ENCODE measurements at places on chromosomes 11 and 22. TPM values are rescaled to one million over a fixed set of nuclear protein-coding genes. Genes with fewer than 3 reads are reported as not detected.

- H3K27me3 ChIP-seq = no peaks in the 10 kb centered on the region
- no peak for DNase-seq
- no peak overlapping the region for H3K27ac ChIP-seq
- no peaks in the 10 kb centered on the region for H3K36me3 ChIP-seq
These were observed 150.0 kb downstream of the SHANK2 start for GRCh38 chr11:71102251-71102995.

DNA sequence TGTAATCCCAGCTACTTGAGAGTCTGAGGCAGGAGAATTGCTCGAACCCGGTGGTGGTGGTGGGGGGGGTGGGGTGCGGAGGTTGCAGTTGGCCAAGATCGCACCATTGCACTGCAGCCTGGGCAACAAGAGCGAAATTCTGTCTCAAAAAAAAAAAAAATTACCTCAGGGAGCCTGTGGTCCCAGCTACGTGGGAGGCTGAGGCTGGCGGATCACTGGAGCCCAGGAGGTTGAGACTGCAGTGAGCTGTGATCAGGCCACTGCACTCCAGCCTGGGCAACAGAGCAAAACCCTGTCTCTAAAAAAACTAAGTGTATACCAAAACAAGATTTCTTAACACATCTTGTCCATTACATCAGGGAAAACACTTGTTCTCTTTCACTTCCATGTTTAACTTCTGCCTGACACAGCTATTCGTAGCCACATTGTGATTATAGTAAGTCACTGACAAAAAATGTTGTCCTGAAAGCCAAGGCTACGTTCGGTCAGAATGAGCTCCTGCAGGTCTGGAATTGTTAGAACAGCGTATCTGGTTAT is 1.4 kb downstream of the TMEM80 start:
- H3K27me3 ChIP-seq = no peaks in the 10 kb centered on the region
- H3K27ac ChIP-seq = peak overlapping the region; percentile 43
- H3K4me1 ChIP-seq = peaks cover 17% of the 10 kb centered on the region
- peak; percentile 83 for DNase-seq
- no peak overlapping the region for H3K4me3 ChIP-seq

OSBP2 gene
- total RNA-seq = 0.51 TPM

GRCh38 chr11:110857892-110858546 is 145.8 kb upstream of the ARHGAP20 start:
- H3K4me3 ChIP-seq = no peak overlapping the region
- no peaks in the 10 kb centered on the region for H3K27me3 ChIP-seq
- peaks cover 13% of the 10 kb centered on the region for H3K4me1 ChIP-seq

DGAT2 gene
- 2.3 TPM for total RNA-seq

DNA sequence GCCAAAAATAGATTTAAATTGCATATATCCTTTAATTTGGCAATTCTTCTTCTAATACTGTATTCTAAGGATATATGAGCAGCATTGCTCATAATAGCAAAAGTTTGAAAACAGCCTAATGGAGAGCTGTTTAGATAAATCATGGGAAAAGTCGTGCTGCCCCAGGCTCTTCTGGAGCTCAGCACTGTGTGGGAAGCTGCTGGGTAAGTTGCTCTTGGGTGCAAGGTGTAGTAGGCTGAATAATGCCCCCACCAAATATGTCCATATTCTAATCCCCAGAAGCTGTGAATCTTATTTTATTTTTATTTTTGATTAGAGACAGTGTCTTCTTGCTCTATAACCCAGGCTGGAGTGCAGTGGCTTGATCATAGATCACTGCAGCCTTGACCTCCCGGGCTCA is 34.9 kb upstream of the WEE1 start:
- H3K27ac ChIP-seq = no peak overlapping the region
- no peaks in the 10 kb centered on the region for H3K4me1 ChIP-seq
- no peak for DNase-seq
- no peaks in the 10 kb centered on the region for H3K27me3 ChIP-seq
- no peaks in the 10 kb centered on the region for H3K36me3 ChIP-seq
- H3K4me3 ChIP-seq = no peak overlapping the region

DNA sequence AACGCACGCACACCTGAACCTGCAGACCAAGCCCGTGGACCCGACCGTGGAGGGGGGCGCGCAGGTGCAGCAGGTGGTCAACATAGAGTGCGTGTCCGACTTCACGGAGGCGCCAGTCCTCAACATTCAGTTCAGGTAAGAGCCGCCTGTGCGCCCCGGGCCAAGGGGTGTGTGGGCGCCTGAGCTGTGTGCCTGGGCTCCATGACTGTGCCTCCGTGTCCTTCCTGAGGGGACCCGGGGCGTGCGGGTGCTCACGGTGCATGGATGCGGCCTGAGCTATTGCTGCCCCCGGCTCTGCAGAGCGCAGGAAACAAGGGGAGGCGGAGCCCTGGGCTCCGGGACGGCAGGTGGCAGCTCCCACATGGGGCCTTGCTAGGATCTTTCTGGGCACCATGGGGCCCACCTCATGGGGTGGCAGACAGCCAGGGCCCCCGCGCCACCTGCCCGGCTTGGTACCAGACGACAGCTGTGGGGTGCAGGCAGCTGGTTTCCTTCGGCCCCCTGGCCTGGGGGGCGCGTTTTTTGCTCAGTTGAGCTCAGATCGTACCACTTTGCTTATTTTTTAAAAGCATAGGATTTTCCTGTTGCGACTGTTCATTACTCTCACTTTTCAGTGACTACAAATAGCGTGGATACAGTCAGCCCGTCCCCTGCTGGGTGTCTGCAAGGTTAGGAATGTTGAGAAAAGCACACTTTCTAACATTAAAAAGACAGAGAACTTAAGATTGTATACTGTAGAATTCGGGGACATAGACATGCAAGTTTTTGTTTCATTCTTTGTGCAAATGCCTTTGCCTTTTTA is 28.3 kb downstream of the MUC6 start:
- peaks cover 16% of the 10 kb centered on the region for H3K36me3 ChIP-seq
- no peaks in the 10 kb centered on the region for H3K27me3 ChIP-seq
- DNase-seq = no peak
- no peaks in the 10 kb centered on the region for H3K4me1 ChIP-seq
- no peak overlapping the region for H3K4me3 ChIP-seq

DNA sequence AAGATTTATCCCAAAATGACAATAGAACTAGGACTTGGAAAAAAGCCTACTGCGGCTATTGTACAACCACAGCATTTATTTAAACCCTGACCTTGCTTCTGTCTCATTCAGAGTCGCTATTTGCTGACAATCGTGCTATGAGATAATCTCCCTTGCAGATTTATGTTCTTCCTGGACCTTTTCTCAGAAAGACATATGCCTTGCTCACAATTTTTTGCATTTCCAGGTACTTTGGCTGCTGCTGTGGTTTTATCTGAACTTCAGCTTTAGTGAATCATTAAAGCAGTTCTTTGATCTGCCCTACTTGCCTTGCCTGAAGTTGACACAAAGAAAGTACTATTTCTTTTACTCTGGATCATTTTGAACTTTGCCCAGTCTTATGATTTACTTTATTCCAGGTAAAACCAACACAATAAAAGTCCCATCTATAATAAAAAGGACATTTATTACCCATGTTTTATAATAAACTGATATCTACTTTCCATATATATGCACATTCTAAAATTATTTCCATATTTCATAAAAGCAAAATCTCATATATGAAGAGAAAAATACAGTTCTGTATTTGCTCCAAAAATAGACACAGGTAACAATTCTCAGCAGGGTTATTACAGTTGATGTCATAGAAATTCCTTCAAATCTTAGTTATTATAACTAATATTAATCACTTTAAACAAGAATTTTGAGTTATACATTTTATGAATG is 63.4 kb upstream of the CARD18 start:
- no peaks in the 10 kb centered on the region for H3K36me3 ChIP-seq
- no peak overlapping the region for H3K27ac ChIP-seq
- H3K4me1 ChIP-seq = no peaks in the 10 kb centered on the region
- H3K27me3 ChIP-seq = no peaks in the 10 kb centered on the region
- no peak overlapping the region for H3K4me3 ChIP-seq

MMP12 gene
- total RNA-seq = 0.83 TPM

GRCh38 chr11:106092446-106092845 is 15.0 kb downstream of the AASDHPPT start:
- H3K27me3 ChIP-seq = no peaks in the 10 kb centered on the region
- peaks cover 7% of the 10 kb centered on the region for H3K36me3 ChIP-seq
- no peak for DNase-seq
- H3K4me3 ChIP-seq = no peak overlapping the region
- H3K4me1 ChIP-seq = peaks cover 5% of the 10 kb centered on the region

DNA sequence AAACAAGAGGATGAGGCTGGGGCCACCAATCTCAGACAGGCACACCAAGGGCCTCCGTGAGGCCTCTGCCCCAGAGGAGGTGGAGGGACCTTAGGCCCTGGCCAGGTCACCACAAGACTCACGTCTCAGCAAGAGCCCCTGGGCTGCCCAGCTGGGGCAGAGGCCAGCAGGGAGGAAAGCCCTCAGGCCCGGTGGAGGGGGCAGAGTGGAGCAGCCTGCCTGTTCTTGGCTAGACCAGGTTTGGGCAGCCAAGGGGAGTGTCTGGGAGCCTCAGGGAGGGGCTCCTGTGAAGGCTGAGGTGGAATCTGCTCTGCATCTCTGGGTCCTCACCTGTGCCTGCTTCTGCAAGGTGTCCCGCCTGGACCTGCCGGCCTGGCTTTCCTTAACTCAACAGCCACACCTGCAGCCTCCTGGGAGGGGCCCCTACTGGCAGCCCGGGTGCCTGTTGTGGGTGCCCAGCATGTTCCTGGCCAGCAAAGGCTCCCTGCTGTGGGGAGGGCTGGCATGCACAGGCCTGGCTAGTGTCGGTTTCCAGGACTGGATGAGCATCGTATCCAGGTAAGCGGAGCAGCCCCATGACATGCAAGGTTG is 11.9 kb downstream of the TTLL12 start:
- no peak overlapping the region for H3K27ac ChIP-seq
- peaks cover 30% of the 10 kb centered on the region for H3K36me3 ChIP-seq
- no peak overlapping the region for H3K4me3 ChIP-seq
- no peak for DNase-seq
- no peaks in the 10 kb centered on the region for H3K27me3 ChIP-seq

DNA sequence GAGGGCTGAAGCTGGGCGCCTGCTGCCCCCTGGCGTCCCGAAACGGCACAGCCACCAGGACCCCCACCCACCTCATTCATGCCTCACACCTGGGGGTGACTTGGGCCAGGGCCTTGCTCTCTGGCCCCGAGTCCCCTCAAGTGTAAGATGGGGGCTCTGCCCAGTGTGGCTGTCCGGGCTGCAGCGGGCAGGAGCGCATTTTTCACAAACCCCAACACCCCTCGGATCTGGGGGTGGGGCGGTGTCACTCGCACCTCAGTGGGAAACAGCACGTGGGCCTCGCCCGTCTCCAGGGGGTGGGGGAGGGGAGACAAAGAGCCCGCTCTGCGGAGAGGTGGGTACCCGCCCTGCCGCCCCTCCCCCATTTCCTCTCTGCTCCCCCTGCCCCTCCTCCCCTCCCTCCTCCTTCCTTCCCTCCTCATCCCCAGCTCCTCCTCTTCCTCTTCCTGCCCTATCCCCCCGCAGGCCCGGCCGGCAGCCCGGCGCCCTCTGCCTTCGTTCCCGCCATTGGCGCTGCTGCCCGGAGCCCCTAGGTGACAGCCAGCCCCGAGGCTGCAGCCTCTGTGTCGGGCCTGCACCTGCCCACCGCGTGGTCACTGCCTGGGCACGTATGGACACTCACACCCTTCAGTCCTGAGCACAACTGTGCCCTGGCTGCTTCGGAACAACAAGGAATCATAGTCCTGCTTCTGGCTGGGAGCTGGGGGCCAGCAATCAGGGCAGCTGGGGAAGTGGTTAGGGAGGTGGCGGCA is 6.8 kb upstream of the CDKN1C start:
- H3K4me3 ChIP-seq = peak overlapping the region; percentile 48
- DNase-seq = peak; percentile 40
- no peak overlapping the region for H3K27ac ChIP-seq
- peaks cover 11% of the 10 kb centered on the region for H3K4me1 ChIP-seq
- no peaks in the 10 kb centered on the region for H3K36me3 ChIP-seq

DNA sequence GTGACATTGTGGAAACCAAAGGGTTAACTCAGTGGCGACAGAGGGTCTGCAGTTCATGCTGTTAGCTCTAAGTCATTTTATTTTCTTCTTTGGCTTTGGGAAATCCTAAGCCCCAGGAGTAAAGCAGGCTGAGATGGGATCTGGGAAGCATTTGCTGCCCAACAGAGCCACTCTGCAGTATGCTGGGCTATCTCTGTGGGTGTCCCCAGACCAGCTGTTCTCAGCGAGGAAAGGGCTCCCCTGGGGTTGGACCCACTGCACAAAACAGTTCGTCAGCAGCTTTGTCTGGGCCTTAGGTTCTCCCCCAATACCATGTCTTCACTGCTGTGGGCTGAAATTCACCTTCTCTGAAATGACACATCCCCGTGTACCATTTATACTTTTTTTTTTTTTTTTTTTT is 34.0 kb downstream of the KREMEN1 start:
- DNase-seq = no peak
- H3K36me3 ChIP-seq = no peaks in the 10 kb centered on the region
- no peak overlapping the region for H3K4me3 ChIP-seq
- no peaks in the 10 kb centered on the region for H3K4me1 ChIP-seq
- no peaks in the 10 kb centered on the region for H3K27me3 ChIP-seq
- H3K27ac ChIP-seq = no peak overlapping the region
